ENCODE measurements at places on chromosomes 5 and 9.

GRCh38 chr5:150066436-150066835 lies 19.9 kb downstream of the CSF1R start:
- no peak for DNase-seq

- DNase-seq, result no peak
Observed at GRCh38 chr5:173664154-173664526, 47.7 kb upstream of the BOD1 start.

DNA sequence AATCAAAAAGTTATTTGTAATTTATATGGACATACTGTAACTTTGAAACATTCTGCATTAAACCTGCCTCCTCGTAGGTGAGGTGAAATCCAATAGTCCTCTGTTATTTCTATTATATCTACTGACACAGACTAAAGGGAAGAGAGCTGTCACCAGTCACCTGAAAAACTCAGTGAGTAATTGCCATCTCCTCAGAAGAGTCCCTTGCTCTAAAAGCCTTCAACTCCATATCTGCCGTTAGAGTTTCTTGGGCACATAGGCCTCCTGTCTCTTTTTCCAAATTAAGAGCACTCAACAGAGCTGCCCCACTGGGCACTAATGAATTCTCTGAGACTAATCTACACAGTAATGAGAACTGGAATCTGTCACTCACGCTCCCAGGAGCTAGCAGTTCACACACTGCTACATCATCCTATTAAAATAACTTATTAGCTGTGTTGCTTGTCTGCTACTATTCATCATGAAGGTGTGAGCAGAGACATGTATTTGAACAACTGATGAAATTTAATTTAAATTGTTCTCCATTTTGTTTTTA lies 67.3 kb upstream of the VCAN start:
- DNase-seq, result no peak

DNA sequence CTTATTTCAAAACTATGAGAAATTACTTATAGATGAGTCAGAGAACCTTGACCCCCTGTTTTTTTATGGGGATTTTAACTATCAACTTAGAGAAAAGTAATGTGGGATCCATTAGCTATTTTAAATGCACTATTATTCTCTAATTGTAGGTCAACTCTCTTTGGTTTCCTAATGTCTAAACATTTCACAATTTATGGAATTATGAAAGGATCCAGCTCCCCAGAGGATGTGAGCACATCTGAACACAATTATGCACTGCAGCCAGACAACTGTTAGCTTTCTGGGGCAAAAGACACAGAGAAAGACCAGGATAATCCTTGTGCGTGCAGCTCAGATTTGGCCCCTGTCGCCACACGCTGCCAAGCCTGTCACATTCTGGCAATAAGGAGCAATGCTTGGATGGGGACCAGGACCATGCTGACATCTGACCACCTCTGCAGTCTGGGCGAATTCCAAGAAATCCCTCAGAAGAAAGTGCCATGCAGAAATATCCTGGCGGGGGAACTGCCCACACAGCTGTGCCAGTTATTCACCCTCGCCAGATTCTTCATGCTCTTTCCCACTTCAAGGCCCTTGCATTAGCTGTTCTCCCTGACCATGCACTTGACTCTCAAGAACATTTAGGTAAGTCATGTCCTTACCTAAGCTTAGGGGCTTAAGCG lies 22.2 kb upstream of the CMBL start:
- peak; percentile 86 for DNase-seq

GRCh38 chr5:136194576-136194975 lies 1.6 kb upstream of the SMIM32 start:
- no peak for DNase-seq

GRCh38 chr5:42572313-42572712 lies 149.1 kb downstream of the GHR start:
- DNase-seq, result no peak

DNA sequence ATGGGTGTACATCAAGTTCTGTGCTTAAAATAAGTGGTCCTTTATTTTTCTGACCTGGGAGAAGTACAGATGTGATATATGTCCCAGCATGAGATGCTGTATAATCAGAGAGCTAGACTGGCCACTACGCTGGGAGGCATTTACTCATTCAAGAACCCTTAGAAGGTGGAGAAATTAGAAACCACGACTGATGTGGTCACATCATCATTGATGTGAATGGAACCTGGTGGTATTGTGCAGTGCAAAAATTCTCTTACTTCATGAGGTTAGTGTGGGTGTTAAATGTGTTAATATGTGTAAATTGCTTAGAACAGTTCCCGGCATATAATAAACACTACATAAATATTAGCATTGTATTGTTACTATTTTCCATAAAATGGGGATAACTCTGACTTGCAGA lies 69.5 kb upstream of the CKMT2 start:
- no peak for DNase-seq

All from EL (cell line).